ENCODE measurements at places on chromosomes 7 and 10.

GRCh38 chr10:70458329-70459060, 17.0 kb upstream of the NODAL start:
- no peak for DNase-seq

GRCh38 chr10:128149267-128150014, 23.2 kb upstream of the MKI67 start:
- DNase-seq: no peak

GRCh38 chr7:116159711-116160110, 50.6 kb upstream of the TES start:
- DNase-seq: no peak

DNA sequence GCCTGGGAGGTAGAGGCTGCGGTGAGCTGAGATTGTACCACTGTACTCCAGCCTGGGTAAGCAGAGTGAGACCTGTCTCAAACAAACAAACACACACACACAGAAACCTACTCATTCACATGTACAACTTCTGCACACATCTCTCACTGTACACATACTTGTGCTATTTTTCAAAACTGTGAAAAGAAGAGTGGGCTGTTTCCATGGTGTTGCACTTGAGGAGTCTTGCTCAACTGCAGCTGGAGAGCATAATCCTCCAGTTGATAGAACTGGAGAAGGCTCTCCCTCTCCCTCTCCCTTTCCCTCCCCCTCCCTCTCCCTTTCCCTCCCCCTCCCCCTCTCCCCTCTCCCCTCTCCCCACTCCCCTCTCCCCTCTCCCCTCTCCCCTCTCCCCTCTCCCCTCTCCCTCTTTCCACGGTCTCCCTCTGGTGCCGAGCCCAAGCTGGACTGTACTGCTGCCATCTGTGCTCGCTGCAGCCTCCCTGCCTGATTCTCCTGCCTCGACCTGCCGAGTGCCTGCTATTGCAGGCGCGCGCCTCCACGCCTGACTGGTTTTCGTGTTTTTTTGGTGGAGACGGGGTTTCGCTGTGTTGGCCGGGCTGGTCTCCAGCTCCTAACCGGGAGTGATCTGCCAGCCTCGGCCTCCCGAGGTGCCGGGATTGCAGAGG, 43.7 kb upstream of the DLD start:
- no peak for DNase-seq

- no peak for DNase-seq
Observed at GRCh38 chr10:80945264-80945880, 407.7 kb downstream of the SH2D4B start.

- DNase-seq: no peak
Observed at GRCh38 chr10:12966067-12966466, 35.4 kb downstream of the CCDC3 start.

GRCh38 chr7:50647286-50647980, 82.2 kb upstream of the DDC start:
- DNase-seq: no peak

DNA sequence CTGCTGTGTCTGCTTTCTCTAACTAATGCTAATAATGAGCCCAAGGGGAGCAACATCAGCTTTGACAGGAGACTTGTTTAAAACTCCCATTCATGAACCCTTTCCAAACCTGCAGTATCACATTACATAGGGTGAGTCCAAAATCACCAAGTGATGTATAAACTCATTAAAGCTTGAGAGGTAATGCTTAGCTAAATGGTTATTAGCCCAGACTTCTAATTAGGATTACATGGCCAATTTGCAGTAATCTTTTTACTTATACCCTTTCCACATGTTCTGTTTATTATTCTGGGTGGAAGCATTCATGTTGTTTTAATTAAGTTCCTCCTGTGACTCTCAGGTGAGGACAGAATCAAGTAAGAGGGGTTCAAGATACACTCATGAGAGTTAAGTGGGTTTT, 17.5 kb downstream of the ZNF138 start:
- DNase-seq: no peak

GRCh38 chr7:149772241-149772955, 990 bp downstream of the ZNF467 start:
- DNase-seq: no peak

- no peak for DNase-seq
Observed at GRCh38 chr7:107999779-108000560, 3.0 kb downstream of the LAMB1 start.

- peak; percentile 92 for DNase-seq
Observed at GRCh38 chr7:70434376-70434775, 697.6 kb upstream of the GALNT17 start.

DNA sequence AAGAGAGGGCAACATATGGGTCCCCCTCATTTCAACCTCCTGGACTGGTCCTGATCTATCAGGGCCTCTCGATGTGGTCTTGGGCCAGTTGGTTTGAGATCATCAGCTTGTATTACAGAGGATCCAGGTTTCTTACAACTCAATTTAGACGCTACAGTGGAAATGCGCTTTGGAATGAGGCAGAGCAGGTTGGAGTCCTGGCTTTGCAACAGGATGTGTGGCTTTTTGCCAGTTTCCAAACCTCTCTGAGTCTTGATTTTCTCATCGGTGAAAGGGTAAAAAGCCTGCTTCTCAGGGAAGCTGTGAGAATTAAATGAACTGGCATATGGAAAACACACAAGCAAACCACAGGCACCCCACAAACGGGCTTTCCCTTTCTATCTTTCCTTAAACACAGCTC, 37.5 kb upstream of the MKI67 start:
- no peak for DNase-seq

- no peak for DNase-seq
Observed at GRCh38 chr7:17663061-17663675, 277.1 kb downstream of the SNX13 start.

- DNase-seq: no peak
Observed at GRCh38 chr10:90051474-90051873, 350.1 kb downstream of the KIF20B start.

DNA sequence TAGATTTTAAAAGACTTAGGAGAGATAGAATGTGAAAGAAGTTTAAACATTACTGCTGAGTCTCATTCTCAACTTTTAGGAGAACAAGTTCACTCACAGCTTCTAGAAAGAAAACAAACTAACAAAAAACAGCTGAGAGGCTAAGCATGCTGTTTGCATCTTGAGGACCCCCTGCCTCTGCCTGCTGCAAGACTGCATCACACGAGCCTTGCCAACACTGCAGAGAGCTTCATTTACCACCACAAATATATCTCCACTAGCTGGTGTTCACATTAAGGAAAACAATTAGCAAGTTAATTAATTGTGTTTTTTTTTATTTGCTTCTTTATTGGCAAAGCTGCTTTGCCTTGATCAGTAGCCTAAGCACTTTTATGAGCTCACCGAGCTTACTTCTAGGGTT, 336.6 kb upstream of the KIAA1217 start:
- no peak for DNase-seq

DNA sequence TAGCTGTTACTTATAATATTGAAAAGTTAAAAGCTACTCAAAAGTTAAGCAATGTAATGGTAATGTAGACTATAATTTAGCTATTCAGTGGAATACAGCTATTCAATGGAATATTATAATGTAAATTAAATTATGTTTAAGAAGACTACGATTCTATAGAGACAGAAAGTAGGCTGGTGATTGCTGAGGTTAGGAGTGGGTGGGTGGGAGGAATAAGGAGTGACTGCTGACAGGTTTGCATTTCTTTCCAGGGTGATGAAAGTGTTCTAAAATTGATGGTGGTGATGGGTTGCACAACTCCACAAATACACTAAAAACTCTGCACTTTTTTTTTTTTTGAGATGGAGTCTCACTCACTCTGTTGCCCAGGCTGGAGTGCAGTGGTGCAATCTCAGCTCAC, 21.4 kb downstream of the DENND2A start:
- DNase-seq: no peak

DNA sequence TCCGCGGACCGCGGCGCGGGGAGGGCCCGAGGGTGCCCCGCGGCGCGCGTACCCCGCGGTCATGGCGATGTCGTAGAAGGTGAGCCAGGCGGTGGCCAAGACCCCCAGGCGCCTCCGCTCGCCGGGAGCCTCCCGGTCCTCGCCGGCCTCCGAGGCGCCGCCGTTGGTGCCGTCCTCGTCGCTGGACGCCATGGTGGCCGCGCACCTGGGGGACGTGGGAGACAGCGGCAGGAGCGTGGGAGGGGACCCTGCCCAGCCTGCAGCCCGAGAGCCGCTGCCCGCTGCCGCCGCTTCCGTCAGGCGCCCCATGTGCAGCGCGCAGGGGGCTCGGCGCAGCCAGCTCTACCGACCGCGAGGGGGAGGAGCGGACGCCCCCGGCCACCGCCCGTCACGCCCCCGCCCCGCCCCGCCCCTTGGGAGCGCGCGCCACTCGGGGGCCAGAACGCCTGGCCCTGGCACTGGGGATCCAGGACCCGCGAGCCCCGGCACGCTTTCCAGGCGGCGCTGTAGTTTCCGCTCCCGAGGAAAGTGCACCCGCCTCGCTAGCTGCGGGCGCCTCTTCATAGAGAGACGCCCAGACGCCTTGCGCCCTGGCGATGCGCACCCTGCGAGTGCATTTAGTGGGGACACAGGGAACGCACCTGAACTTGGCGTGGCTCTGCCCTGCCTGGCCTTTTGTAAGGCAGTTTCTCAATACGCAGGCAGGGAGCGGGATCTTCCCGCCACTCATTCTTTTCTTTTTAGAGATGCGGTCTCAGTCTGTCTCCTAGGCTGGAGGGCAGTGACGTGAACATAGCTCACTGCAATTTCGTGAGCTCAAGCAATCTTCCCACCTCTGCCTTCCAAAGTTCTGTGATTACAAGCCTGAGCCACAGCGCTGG, at the start of gene HACD1:
Gene HACD1, minus strand, starts transcription at position 344 of the 881 bp plus-strand sequence. Its CDS starts 35 bp downstream, at position 309.
- no peak for DNase-seq

DNA sequence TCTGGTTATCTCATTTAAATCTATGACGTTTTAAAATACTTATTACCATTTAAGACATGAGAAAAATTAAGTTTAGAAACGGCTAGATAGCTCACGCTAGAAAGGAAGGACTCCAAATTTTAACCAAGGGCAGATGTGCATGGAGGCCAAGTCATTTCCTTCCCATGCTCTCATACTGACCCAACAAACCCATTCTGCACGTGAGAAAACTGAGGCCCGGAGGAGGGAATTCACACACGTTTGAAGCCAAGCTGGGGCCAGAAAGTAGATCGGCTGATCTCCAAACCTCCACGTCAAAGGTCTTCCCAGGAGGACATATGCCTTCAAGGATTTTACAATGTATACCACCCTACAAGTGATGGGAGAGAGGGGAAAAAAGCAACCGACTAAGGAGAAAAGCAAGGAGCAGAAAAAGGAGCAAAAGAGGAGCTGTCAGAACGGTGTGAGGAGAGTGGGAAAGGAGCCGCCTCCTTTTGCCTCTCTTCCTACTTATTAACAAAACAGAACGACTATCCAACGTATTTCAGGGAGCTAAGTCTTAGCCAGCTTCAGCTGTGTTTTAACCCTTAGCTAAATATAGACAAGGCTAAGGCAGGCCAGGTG, 645 bp upstream of the SIRT1 start:
- no peak for DNase-seq

DNA sequence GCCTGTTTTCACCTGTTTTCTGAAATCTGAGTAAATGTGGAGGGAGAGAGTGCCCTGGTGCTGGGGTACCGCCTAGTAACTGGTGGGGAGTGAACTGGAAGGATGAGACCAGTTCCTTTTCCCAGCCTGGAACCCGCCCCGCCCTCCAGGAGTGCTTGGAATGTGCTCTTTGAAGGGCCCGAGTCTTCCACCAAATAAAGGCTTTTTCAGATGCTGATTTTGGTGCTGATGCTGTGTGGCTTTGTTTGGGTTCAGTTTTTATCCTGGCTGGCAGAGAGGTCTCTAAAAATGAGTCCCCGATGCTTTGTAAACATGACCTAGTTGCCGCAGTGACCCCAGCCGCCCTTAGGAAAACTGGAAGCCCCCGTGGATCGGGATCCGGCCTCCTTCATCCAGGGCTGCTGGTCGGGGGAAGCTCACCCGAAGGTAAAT, 25.9 kb downstream of the FOXK1 start:
- no peak for DNase-seq

DNA sequence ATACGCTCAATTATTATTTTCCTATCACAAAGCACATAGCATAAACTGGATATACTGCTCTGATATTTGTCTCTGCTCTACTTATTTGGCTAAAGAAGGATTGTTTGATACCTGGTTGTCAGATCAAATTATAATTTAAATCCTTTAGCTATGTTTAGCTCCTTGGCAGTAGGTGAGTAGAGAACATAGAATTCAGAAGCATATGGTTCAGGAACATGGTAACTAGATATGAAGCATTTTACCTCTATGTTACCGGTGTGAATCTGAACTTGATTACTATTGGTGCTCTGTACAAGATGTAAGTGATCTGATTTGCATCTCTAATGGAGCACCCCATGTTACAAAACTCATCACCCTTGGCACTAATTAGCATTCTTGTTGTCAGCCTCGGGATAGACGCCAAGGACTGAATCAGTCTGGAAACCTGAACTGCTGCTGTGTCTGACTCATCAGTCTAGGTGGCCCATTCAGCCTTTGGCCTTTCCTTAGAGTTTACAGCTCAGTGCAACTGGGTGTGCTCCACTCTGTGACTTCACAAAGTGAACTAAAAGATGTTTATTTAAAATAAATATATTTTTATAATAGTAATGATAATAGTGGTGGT, 12.3 kb upstream of the MYPN start:
- DNase-seq: peak; percentile 1

- no peak for DNase-seq
Observed at GRCh38 chr10:21272643-21273399, 252.7 kb downstream of the SKIDA1 start.

DNA sequence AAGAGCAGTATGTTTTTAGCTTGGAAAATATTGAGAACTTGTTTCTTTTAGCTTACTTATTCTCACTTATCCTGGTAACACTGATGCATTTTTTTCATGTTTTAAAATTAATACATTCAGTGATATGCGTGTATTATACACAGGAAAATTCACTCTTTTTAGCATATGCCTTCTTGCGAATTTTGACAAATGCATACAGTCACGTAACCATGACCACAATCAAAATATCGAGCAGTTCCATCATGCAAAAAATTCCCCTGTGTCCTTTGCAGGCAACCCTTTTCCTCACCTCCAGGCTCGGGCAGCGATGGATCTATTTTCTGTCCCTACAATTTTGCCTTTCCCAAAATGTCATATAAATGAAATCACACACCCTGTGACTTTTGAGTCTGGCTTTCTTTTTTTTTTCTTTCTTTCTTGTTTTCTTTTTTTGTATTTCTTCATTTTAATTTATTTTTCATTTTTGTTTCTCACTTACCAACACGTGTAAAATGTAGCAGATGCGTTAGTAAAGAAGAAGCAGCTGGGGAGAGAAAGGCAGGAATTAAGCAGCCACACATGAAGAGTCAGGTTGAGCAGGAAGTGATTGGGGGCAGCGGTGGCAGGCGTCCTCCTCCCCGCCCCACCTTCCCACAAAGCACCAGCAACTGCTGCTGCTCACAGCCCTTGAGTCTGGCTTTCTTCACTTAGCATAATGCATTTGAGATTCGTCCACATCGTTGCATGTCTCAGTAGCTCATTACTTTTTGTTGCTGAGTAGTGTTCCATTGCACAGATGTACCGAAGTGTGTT, 29.9 kb downstream of the ADRB1 start:
- no peak for DNase-seq

- DNase-seq: no peak
Observed at GRCh38 chr10:106440355-106440754, 724.2 kb downstream of the SORCS1 start.

DNA sequence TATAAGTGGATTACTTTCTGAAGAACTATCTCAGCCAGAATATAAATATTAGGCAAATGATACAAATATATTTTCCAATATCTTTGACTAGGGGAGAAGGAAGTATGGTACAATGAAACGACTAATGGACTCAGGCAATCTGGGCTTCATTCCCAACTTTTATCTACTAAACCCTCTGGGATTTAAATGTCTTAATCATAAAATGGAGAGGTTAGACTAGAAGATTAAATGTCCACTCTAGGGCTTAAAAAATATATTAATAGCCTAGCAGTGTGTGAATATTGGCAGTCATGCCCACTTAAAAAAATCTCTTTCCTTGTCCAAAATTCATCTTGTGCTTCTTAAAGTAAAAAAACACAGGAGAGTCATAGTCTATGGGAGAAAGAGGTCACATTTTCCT, 98.3 kb downstream of the CTTNBP2 start:
- DNase-seq: no peak

Data from cerebellar nuclear complex (tissue), 1 donor.